Ascending aorta (tissue), 2 donors: ENCODE measurements at places on chromosomes 4 and X. TPM values are rescaled to one million over a fixed set of nuclear protein-coding genes. Genes with fewer than 3 reads are reported as not detected.
A peak's percentile ranks its signal among the peaks of the same experiment; 100 is the strongest.

UCP1 gene
- total RNA-seq = not detected

MAGEB1 gene
- total RNA-seq = not detected

SLITRK2 gene
- total RNA-seq = not detected

NUDT11 gene
- total RNA-seq = 1.7 TPM

OGT gene
- 64.2 TPM for total RNA-seq

TRIM2 gene
- 33.3 TPM for total RNA-seq

EFNB1 gene
- 53.4 TPM for total RNA-seq

GC gene
- total RNA-seq = 30.0 TPM

ATOH1 gene
- total RNA-seq = not detected

WNK3 gene
- total RNA-seq = 3.3 TPM

BMPR1B gene
- total RNA-seq = 3.8 TPM

- DNase-seq = no peak
Observed at GRCh38 chr4:24917076-24917856, 4.4 kb upstream of the CCDC149 start.

GRCh38 chr4:6771229-6771671, 11.3 kb upstream of the KIAA0232 start:
- DNase-seq = peak; percentile 79

- DNase-seq = no peak
Observed at GRCh38 chr4:145815027-145815612, 123.5 kb downstream of the ZNF827 start.

DNA sequence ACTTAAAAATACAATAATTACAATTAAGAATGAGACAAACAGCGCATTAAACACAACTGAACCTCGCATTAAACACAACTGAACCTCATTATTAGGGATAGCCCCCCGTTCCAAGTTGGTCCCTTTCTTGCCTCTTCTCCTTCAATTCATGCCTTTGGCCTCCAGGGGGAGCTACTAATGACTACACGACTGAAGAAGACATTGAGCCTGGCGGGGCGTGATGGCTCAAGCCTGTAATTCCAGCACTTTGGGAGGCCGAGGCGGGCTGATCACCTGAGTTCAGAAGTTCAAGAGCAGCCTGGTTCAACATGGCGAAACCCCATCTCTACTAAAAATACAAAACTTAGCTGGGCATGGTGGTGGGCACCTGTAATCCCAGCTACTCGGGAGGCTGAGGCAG, 56.4 kb upstream of the NWD2 start:
- DNase-seq = no peak

DNA sequence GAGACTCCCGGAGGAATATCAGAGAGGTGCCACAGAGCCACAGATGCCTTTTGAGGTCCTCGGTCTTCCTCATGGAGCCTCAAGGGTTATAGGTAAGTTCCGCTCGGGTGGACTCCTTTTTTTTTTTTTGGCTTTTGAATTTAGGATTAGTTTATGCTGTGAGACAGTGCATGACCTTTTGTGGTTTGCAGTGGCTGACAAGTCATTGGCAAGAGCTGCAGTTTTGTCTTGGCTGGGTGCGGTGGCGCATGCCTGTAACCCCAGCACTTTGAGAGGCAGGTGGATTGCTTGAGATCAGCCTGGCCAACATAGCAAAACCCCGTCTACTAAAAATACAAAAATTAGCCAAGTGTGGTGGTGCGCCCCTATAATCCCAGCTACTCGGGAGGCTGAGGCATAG, 4.5 kb upstream of the GRSF1 start:
- no peak for DNase-seq

DNA sequence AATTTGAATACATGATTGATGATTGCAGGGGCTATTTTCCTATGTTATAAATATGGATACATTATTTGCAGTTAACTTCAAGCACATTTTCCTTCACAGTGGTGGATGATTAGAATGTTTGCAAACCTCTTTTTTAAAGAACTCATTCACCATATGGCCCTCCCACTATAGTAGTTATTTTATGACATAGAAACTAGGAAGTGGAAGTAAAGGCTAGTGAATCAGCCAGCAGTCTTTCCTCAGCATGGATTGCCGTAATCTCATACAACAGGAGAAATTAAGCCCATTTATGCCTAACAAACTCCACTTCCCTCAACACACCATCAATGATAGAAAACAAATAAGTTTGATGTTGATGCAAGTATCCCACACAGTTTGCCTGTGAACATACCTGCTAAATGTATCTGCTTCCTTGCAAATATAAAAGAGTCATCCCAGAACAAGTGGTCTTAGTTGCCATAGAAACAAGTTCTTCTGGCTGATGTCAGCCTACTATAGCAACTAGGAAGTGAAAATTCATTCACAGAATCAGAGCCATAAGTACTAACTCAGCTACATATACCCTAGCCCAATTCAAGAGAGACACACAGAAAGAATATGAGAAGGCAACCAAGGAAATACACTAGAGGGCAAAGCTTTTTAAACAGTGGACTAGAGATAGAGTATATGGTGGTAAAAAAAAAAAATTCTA, 100.9 kb upstream of the RADX start:
- no peak for DNase-seq

DNA sequence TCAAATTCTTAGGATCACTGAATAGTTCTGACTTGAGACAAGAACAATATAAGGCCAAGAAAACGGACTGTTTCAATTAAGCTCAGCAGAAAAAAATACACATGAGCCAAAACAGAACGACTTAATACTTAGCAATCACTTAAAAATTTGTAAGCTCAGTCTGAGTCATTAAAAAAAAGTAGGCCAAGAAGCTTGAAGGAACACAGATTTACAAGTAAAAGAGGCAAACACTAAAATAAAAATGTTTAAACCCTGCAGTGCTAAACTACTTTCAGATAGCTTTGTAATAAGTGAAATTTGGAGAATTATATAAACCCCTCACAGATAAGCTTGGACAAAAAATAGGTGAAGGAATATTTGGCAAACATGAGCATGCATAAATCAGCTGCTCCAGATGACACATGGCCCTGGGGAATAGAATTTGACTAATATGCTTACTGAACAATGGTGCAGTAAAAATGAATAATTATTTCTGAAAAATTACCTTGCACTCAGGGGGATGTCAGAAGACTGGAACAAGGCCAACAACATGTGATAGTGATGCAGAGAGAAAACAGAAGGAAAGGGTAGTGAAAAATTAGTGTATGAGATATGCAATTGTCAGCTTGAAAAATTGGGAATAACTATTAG, 49.6 kb downstream of the LNX1 start:
- no peak for DNase-seq

DNA sequence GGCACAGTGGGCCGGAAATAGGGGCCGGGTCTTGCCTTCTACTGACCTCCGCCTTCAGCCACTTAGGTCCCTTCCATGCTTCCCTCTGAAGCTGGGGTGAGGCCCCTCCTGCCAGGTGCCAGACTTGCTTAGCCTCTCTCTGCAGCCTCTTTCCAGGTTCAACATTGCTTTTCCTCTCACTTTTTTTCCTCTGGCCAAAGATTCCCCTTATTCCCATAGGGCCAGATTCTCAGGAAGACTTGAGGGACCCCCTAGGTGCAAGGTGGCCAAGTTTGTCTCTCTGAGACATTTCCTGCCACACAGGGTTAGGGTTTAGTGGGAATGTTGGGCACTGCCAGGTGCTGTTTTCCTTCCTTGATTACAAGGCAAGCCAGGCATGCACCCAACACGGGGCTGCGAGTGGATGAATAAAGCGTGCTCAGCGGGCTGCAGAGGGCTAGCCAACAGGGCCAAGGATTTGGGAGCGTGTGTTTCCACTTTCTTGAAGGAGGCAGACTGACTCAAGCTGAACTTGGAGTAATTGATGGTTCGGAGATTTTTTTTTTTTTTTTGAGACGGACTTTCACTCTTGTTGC, 7.6 kb upstream of the GJB1 start:
- DNase-seq = no peak

- DNase-seq = no peak
Observed at GRCh38 chr4:122481766-122482405, 25.4 kb upstream of the IL2 start.

DNA sequence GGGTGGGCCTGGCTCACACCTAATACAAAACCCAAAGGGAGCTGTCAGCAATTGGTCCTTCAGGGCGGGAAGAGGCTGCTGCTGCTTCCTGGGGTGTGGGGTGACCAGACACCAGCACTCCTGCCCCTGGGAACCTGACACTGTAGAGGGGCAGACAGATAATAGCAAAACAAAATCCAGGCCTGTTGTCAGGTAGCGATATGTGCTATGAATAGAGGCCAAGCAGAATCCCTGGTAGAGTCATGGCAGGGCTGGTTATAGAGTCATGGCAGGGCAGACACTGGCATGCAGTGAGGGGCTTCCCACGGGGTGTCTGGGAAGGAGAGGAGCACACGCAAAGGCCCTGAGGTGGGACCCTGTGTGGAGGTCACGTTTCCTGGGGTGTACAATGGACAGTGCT, 79.6 kb upstream of the PSAPL1 start:
- no peak for DNase-seq

GRCh38 chr4:114161809-114162208, 182.4 kb upstream of the ARSJ start:
- DNase-seq = no peak

DNA sequence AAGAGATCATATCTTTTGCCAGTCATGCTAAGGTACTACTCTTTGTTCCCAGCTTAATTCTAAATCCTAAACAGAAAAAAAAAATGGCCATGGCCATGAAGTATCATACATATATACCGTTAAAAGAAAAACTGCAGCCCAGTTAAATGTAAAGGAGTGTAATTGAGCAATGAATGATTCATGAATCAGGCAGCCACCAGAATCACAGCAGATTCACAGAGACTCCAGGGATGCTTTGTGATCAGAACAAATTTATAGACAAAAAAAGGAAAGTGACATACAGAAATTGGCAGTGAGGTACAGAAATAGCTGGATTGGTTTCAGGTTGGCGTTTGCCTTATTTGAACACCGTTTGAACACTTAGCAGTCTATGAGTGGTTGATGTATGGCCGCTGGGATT, 42.1 kb upstream of the PDGFC start:
- DNase-seq = no peak

GRCh38 chr4:52197306-52197705, 146.2 kb downstream of the SPATA18 start:
- no peak for DNase-seq

GRCh38 chrX:38895775-38896174, 94.5 kb downstream of the MID1IP1 start:
- DNase-seq = no peak

GRCh38 chr4:159390648-159391047, 287.8 kb downstream of the RAPGEF2 start:
- DNase-seq = peak; percentile 76

GRCh38 chrX:150688911-150689451, 4.2 kb upstream of the MTMR1 start:
- DNase-seq = no peak

- no peak for DNase-seq
Observed at GRCh38 chr4:134935320-134935719, 733.7 kb upstream of the PABPC4L start.
